ENCODE measurements at places on chromosomes 11 and 22.

GRCh38 chr11:61596990-61597389, 16.1 kb upstream of the SYT7 start:
- no peak for ATAC-seq

DNA sequence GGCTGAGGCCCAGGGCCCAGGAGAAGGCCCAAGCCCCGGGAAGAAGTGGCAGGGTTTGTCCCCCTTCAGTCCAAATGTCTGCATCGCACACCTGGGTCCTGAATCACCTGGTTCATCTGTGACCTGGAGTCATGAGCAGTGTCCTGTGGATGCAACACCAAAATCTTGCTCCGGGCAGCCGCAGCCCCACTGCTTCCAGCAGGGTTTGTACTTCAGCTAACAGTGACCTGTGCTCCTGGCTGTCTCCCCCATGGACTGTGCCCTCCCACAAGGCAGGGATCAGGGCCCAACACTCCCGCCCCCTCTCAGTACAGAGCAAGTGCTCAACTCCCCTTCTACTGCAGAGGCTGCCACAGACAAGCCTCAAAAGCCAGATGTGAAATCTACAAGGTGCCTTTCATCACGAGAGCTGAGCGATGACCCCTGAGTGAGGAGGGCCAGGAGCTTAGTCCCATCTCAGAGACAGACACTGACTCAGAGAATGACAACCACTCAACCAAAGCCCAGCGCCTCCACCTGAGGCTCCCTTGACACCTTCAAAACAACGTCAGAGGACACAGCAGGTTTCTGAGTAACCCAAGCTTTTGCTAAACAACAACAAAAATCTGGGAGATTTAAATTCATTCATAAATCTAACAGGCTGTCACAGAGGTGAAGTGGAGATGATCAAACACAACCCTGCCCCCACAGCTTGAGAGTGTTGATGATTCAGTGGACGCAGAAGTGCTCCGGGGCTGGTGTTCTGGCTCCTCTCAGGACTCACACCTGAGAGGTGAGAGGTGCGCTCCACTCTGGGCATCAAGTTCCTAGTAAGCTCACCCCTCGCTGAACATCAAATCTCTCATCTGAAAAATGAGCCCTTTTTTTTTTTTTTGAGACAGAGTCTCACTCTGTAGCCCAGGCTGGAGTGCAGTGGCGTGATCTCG, 3.4 kb downstream of the KIAA0930 start:
- no peak for ATAC-seq

DNA sequence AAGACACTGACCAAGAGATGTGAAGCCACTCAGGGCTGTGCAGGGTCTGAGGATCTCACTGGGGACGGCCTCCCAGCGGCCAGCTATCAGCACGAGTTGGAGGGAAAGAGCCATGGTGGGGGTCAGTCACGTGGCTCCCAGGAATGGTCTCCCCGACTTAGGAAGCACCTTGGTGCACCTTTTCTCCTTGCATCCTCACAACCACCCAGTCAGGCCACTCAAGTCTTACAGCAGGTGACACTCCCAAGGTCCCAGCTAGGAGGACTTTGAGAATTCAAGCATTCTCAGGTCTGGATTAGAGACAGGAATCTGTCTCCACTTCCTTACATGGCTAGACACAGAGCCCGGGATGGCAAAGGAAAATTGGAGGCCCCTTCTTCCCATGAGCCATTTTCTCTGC, 2.7 kb downstream of the RNASEH2C start:
- ATAC-seq, result no peak

- no peak for ATAC-seq
These were observed 5.6 kb upstream of the EEF1G start for GRCh38 chr11:62579252-62579651.

DNA sequence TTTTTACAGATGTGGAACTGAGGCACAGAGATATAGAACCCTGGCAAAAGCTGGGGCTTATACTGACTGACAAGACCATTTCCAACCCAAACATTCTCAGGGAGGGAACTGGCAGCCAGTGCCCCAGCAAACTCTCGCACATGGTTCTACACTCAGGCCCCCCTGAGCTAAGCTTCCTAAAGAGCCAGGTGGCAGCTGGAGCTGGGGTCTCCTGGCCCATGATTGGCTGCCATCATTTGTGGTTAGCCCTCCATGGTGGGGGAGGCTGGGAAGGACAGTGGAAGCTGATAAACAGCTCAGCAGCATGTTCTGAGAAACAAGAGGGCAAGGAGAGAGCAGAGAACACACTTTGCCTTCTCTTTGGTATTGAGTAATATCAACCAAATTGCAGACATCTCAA, at the start of gene RAG1:
Gene RAG1 (plus strand): TSS at position 314 of the 400 bp plus-strand sequence. CDS start 5,298 bp downstream, outside the sequence.
- ATAC-seq, result no peak

DNA sequence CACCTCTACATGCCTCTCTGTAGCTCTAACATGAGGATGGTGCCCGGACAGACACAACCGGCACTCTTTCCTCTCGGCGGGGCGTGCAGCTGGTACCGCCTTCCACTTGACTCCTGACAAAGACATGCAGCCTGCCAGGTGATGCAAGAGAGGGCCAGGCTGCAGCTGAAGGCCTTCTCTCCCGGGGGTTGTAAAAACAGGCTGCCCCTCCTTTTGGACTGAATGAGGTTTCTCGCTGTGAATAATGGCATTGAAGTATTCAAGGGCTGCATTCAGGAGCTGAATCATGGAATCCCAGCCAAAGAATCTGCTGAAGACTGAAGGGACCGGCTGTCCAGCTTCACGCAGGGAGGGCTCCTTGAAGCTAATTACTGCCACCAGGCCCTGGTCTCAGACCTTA, 110.9 kb downstream of the GALNT18 start:
- ATAC-seq, result no peak

- ATAC-seq, result no peak
These were observed 21.8 kb downstream of the MICAL2 start for GRCh38 chr11:12131943-12132789.
